NCI-H2171 treated with DMSO at 0.1 percent for 48 hours (cell line): ENCODE measurements at places on chromosomes 5 and 9.
A peak's percentile ranks its signal among the peaks of the same experiment; 100 is the strongest.

DNA sequence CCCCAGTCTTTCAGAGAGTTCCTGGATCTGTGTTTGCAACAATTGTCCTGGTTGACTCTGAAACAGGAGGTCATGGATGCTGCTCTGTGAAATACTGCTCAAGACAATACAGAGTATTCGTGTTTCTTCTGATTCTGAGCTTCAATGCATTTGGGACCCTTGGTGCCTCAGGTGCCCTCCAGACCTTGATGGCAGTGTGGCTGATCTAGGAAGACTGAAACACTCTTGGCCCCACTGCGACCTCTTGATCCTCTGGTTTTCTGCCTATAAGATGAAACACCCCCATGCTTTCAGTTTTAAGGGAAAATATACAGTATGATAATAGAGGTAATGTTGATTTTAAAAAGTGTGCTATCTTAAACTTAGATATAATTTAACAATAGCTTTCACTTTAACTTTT lies 67.6 kb downstream of the GDNF start:
- DNase-seq, result no peak

DNA sequence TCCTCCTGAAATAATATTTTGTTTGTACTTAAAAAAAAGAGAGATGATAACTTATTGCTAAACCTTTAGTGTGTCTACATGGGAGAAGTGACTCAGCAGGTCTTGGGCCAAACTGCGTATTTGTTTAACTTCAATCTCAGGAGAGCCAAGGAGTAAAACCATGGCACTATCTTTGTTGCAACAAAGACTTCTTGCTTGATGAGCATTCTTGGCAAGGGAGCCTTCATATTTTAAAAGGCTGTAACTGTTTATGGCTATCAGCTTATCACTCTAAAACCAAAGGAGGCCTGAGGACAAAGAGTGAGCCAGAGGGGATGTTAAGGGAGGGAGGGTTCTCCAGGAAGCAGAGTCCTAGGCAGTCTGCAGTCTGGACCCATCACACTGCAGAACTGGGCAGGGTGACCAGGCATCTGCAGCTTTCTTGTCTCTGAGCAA lies 216.2 kb upstream of the S1PR3 start:
- no peak for DNase-seq

GRCh38 chr9:89853161-89853560 lies 248.3 kb downstream of the GADD45G start:
- DNase-seq, result no peak

- no peak for DNase-seq
Measured at GRCh38 chr9:98897745-98898144, 46.0 kb upstream of the COL15A1 start.

GRCh38 chr5:73947906-73948640 lies 322.1 kb downstream of the ARHGEF28 start:
- peak; percentile 82 for DNase-seq

- no peak for DNase-seq
Measured at GRCh38 chr9:80094176-80094771, 522.5 kb downstream of the TLE4 start.

DNA sequence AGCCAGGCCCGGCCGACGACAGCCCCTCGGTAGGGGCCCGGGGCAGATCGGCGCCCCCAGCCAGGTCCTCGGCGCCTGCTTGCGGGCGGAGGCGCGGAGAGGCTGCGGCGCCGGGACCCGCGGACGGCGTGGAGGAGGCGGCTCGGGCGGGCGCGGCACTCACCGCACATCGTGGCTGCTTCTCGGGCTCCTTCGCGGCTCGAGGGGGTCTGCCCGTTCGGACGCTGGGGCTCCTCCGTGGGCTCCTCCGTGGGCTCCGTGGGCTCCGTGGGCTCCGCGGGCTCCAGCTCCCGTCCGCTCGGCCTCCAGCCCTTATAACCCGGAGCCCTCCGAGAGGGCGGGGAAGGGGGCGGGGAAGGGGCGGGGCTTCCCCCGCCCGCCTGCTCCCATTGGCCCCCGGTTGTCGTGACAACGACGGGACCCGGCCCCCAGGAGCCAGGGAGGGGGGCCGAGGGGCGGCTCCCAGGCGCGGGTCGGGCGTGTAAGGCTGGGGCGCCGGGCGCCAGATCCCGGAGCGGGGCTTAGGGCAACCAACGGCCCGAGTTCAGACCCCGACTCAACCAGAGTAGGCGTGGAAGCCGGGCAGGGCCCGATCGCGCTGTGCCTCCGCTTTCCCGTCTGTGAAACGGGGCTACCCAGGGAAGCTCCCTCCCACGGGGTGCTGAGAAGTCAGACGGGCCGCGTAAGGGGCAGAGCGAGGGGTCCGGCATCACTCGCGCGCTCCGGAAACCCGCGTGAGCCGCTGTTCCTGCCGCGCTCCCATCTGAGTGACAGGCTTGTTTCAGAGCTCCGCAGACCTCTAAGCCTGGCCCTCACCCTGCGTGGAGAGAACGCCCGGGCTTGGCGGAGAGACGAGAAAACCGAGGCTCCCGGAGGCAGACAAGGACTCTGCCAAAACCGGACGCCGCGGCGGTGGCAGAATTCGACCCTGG lies at the start of gene GFPT2:
GFPT2 (minus strand) TSS at position 289 of the 932 bp plus-strand sequence; CDS start at position 170, 119 bp downstream.
- DNase-seq, result peak; percentile 60

DNA sequence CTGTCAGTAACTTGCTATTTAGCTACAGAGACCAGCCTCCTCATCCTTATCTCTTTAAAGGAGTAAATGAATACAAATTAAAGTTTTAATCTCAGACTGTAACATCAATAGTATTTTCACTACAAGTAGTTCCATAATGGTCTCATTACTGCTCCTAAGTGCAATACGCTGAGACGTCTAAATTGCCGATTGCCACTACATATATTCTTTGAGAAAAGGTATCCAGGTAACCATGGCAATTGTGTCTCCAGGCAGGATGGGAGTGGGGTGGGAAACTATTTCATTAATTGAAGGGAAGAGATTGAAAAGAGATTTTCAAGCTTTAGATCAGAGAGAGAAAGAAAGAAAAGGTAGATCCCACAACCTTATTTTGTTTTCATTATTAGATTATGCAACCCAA lies 65.5 kb upstream of the PPP2R2B start:
- no peak for DNase-seq
